ENCODE measurements at places on chromosomes 6 and 20.

- DNase-seq: no peak
These were observed 204.4 kb downstream of the SAMD5 start for GRCh38 chr6:147712841-147713240.

DNA sequence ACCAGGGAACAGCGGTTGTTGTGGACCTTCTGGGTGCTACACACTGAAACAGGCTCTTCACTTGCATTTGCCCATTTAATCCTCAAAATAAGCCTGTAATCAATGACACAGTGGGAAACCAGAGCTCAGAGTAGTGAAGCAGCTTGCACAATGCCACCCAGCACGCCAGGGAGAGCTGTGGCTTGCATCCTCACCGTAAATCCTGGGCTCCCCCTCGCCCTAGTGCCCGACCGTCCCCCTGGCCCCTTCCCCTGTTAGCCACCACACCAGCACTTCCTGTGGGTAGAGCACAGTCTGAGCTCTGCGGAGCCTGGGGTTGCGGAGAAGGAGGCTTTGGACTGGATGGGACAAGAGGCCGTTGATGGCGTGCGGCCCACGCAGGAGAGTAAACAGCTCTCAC lies 14.5 kb downstream of the VSTM2L start:
- DNase-seq: no peak

DNA sequence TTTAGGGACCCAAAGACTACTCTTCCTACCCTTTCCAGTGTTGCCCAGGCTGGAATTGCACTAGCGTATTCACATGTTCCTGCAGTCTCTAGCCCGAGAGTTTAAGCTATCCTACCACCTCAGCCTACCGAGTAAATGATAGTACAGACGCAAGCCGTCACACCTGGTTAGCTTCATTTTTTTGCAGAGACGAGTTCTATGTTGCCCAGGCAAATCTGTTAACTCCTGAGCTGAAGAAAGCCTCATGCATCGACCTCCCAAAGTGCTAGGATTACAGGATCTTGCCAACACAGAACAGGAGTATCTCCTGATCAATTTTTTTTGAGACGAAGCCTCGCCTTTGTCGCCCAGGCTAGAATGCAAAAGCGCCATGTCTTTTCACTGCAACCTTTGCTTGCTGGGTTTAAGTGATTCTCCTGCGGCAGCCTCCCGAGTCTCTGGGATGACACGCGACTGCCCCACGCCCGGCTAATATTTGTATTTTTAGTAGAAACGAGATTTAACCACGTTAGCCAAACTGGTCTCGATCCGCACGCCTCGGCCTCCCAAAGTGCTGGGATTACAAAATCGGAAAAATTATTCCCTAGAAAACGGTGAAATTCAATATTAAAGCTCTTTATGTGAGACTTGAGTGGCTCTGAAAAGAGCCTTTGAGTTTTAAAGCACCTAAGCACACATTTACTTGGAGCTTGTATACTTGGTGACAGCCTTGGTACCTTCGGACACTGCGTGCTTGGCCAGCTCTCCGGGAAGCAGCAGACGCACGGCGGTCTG lies 128.5 kb downstream of the HFE start:
- peak; percentile 47 for DNase-seq

DNA sequence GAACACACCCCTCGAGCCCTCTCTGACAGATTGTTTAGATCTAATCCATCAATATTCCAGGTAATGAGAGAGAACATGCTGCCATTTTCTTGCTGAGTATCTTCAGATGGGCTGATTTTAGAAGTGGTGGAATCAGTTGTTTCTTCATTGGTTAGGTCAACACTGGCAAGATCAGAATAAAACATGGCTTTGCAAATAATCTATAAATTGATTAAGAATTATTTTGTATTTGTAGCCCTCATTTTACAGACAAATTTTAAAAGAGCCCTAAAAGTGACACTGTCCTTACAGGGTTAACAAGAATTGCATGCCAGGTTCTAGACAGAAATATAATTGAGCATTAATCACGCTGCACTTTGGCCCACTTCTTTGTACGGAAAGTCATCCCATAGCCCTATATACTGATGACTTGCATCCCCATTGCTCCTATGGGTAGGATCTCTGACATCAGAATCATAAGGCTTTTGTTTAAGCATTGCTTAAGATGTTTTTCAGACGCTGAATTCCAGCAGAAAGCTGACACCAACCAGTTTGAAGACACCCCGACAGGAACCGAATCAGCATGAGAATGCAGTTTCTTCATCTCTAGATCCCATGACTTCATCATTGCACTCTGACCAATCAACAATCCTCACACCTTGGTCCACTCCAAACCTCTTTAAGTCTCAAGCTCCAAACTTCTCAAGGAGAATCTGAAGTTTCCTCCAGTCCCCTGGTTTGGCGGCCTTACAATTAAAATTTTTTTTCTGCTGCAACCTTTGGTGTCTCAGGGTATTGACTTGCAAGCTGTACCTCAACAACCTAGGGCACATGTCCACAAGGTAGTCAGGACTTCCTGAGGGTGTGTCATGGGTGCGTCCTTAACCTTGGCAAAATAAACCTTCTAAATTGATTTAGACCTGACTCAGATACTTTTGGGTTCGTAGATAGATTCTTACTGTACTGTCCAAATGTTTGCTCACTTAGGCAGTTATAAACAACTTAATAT lies 7.8 kb downstream of the TDP2 start:
- DNase-seq: peak; percentile 89

GRCh38 chr6:152127432-152128165 lies 320.1 kb downstream of the ESR1 start:
- no peak for DNase-seq

GRCh38 chr6:83057705-83058321 lies 7.8 kb downstream of the UBE3D start:
- DNase-seq: peak; percentile 54

- DNase-seq: peak; percentile 41
These were observed 16.9 kb upstream of the PTCRA start for GRCh38 chr6:42898891-42899361.

DNA sequence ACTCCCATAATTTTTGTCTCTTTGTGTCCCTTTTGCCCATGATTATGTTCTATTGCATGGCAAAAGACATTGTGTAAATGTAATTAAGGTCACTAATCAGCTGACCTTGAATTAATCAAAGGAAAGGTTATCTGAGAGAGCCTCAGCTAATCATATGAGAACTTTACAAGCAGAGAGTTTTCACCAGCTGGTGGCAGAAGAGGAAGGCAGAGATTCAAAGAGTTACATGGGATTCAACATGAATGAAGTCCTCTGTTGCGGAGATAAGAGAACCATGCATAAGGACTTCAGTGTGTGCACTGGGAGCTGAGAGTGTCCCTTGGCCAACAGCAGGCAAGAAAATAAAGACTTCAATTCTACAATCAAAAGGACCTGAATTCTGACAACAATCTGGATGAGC lies 494.1 kb upstream of the ARID1B start:
- no peak for DNase-seq

GRCh38 chr6:15287670-15288375 lies 42.0 kb downstream of the JARID2 start:
- no peak for DNase-seq

GRCh38 chr6:16669227-16669626 lies 92.0 kb downstream of the ATXN1 start:
- peak; percentile 88 for DNase-seq

- DNase-seq: no peak
These were observed 54.8 kb downstream of the SNAI1 start for GRCh38 chr20:50037575-50037974.

GRCh38 chr20:17735206-17735804 lies 35.5 kb downstream of the BANF2 start:
- peak; percentile 15 for DNase-seq

GRCh38 chr6:56448046-56448445 lies 194.6 kb downstream of the DST start:
- no peak for DNase-seq

GRCh38 chr20:10433623-10434466 lies at the start of gene MKKS:
TSS of gene MKKS (minus strand) at chr20:10434222. CDS start at chr20:10413514, 20,708 bp downstream.
- DNase-seq: peak; percentile 71

GRCh38 chr6:125507987-125508655 lies 206.4 kb upstream of the HDDC2 start:
- DNase-seq: peak; percentile 17

DNA sequence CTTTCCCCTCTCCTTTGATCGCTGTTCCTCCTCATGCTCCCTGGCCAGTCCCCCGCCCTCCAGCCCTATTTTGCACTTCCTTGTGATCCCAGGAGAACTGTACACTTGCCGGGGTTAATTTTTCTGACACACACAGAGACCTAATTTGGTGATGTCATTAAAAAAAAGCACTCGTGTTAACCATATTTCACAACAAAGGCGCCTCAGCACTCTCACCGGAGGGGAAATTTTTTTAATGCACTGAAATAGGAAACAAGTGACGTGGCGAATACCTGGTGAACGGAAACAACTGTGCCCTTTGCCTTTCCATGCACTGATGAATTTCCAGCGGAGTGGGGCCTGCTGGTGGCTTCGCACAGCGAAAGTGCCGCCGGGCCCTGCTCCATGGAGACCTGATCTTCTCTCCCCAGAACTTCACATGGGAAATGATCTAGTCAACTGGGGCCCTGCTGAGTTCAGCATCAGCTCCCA lies 53.9 kb upstream of the TAGAP start:
- peak; percentile 53 for DNase-seq

GRCh38 chr6:106870069-106870468 lies 104.5 kb downstream of the CD24 start:
- peak; percentile 99 for DNase-seq

GRCh38 chr6:145498425-145498824 lies 236.9 kb downstream of the EPM2A start:
- no peak for DNase-seq

- no peak for DNase-seq
These were observed 155.9 kb downstream of the JARID2 start for GRCh38 chr6:15401769-15402250.

DNA sequence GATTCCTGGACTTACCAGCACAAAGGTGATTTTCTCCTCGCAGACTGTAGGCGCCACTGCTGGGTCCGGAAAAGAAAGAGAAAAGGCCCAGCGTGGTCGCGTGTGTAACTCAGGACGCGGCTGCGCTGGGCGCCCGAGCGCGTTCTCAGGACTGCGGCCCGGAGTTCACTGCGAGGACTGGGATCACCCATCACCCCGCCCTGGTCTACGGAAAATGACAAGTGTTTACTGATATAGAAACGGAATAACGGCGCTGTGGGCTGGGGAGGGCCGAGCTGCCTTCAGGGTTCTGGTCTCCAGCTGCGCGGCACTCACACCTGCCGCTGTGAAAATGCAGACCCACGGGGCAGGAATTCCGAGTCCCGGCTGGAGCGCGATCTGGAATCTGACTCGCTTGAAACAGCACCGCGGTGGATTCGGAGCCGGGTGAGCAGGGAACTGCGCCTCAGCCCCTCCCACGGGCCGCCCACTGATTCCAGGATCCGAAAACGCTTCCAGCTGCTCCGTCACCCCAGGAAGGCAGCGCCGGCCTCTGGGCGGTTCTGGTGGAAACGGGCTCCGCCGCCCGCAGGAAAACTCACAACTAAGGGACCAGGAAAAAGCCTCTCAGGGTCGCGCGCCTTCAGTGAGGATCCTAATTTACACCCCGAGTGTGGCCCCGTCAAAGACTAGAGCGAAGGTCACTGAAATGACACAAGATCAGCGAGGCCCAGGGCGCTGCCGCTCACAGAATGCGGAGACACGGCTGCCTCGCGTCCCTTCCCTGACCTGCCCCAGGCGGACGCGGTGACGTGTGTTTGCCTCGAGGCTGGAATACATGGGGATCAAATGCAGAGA lies 34.5 kb downstream of the HLA-A start:
- DNase-seq: peak; percentile 58

DNA sequence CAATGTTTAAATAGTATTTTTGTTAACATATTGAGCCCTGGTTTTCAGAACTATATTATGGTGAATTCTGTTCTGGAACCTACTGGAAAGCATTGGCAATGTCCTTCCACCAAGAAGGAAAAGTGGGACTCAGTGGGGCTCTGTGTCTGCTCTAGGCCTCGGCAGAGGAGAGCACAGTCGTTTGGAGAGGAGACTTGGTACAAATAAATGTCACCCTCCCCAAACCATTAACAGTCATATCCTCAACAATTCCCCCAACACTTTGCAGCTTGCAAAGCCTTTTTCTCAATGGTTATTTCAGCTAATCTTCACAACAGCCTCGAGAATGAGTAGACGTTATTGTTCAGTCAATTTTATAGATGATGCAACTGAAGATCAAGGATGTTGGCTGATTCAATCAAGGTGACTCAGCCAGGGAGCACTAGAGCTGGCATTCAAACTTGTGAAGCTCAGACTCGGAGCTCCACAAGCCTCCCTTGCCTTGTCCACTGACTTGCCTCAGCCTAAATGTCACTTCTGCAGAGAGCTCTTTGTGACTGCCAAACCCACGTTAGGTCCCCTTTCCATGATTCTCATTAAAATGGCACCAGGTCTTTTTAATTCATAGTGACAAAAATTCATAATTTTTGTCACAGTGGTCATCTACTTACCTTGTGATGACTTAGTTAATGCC lies 60.6 kb downstream of the TOX2 start:
- DNase-seq: peak; percentile 85

DNA sequence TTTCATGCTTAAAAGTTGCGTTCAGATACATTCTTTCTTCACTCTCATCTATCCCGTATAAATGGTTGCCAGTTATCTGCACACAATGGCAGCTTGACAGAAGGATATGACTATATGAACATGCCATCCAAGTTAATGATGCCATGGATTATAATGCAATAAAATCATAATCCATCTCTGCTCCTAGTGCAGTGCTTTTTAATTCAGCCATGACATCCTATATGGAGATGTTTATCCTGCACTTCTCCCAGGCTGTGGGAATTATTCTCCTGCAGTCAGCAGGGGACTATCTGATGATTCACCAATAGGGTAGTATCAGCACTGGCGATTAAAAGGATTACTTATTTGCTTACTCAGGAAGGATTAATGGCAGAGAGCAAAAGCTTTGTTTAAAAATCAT lies 273.8 kb downstream of the SAMD5 start:
- DNase-seq: peak; percentile 46

- no peak for DNase-seq
These were observed 44.0 kb upstream of the PIM1 start for GRCh38 chr6:37125774-37126492.

DNA sequence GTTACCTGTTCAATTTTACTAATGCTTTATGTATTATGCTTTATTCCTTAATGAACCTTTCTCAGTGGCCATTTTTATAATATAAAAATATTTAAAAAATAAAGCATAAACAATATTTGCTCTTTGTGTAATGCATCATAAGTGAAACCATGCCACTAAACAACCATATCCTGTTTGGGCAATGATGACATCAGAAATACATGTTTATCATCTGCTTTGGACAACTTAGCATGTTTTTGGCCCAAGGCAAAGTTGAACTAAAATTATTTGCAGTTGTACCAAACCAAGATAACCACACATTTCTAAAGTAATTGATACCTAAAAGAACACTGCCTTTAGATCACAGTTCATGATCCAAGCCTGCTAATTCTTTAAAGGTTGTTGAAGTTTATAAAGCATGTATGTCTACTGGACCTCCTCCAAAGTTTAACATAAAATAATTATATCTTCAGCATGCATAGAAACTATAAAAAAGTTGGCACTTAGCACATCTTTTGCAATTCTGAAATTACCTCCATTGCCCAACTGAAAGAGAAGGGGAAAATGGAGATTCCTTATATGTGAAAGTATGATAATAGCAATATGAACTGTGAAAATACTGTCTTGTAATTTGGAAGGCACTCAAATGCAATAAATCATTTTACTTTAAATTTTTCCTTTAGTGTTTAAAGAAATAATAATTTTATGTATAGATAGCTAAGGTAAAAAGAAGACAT lies 325.6 kb upstream of the RUNX2 start:
- DNase-seq: peak; percentile 10
